Hematopoietic multipotent progenitor cell treated with erythropoietin and hydrocortisone succinate and interleukin-3 and kit ligand, for 15 days (in vitro differentiated cells): ENCODE measurements at places on chromosomes 16 and 17.

DNA sequence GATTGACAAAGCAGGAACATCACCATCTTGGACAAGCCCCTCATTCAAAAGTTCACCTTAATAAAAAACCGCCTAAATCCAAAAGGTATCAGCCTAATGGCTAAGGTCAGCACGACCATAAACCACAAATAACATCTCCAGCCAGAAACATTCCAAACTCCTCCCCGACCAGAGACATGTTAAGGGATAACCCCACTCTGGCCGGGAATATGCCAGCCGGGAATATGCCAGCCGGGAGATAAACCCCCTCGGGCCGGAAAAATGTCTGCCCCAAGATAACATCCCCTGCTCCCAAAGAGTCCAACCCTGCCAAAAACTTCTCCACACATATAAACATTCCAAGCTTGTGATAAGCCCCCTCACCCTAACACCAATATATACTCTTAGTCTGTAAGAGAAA lies 1.4 kb downstream of the DHX33 start:
- DNase-seq: no peak

DNA sequence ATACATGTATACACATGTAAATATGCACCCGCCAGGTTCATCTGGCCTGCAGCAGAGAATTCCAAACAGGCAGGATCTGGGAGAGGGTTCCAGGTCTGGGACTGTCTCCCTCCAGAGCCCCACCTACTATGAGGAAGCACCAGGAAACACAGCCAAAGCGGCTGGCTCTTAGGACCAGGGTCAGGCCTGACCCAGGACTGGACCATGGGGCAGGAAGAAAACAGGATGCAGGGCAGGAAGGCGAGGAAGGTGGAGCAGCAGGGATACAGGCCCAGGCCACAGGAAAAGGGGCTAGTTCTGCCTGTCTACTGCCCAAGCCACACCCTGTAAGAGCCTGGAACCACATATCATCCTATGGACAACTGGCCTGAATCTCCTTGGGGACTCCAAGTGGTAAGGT lies 2.2 kb downstream of the HID1 start:
- no peak for DNase-seq

DNA sequence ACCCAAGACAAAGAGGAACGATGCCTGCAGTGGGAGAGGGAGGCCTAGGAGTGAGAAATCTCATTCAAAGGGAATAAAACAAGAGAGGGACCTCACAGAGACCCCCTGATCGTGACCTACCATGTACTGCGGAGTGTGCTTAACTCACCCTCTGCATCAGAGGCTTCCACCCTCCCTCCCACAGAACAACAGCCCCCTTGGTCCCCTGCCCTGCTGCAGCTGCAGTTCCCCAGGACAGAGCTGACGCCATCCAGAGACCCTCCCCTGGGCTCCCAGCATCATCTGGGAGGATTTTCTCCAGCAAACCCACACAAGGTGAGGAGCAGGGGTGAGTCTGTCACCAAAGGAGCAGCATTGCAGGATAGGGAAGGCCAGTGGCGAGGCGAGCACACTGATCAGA lies 39.8 kb downstream of the TLE7 start:
- DNase-seq: no peak

- DNase-seq: no peak
Observed at GRCh38 chr17:52170963-52171572, 12.6 kb upstream of the CA10 start.

DNA sequence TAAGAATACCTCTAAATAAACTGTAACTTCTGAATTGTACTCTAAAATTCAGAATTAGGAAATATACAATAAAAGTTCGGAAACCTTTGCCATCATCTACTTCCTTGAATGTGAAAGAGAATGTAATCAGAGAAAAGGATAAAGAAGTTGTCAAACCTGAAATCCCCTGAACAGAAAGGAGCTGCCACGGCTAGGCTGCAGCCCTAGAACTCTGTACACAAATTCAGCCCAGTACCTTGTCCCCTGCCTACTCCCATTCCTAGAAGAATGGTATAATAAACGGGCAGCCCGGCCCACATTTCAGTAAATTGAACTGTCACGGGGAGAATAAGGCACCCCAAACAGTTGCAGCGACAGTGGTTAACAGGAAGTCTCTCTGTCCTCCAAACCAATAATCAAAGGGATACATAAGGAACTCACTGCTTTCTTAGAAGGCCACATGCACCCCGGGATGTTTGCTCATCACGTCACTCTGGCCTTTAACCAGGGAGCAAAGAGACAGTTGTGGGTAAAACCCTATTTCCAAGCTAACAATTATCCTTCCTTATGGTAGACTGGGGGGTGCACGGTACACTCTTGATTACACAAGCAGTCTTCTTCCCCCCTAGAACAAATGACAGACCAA lies 24.3 kb upstream of the RFFL start:
- peak; percentile 52 for DNase-seq

GRCh38 chr16:77014441-77014840 lies 176.5 kb upstream of the MON1B start:
- DNase-seq: no peak

DNA sequence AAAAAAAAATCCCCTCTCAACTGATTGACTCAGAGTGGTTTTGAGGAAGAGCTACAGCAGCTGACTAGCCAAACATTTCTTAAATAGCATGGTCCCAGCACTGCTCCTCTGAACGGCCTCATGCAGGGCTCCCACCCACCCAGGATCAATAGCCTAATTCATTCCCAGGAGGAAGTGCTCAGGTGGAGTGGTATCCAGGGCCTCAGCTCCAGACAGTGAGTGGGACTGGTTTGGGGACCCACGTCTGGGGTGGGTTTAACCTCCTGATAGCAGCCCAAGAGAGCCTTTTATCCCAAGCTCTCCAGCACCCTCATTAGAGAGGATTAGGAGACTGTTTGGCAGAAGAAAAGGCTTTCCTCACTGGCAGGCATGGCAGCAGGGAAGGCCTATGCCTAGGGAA lies 68.5 kb upstream of the CDH5 start:
- no peak for DNase-seq

GRCh38 chr16:71845639-71846430 lies at the start of gene ATXN1L:
ATXN1L (plus strand) TSS chr16:71845976; CDS start chr16:71849741, 3,765 bp downstream.
- DNase-seq: peak; percentile 94

GRCh38 chr17:50046667-50047066 lies 9.2 kb upstream of the ITGA3 start:
- no peak for DNase-seq

- DNase-seq: no peak
Observed at GRCh38 chr17:49890852-49891251, 43.0 kb upstream of the TAC4 start.
